ENCODE measurements at places on chromosomes 2 and 18.

DNA sequence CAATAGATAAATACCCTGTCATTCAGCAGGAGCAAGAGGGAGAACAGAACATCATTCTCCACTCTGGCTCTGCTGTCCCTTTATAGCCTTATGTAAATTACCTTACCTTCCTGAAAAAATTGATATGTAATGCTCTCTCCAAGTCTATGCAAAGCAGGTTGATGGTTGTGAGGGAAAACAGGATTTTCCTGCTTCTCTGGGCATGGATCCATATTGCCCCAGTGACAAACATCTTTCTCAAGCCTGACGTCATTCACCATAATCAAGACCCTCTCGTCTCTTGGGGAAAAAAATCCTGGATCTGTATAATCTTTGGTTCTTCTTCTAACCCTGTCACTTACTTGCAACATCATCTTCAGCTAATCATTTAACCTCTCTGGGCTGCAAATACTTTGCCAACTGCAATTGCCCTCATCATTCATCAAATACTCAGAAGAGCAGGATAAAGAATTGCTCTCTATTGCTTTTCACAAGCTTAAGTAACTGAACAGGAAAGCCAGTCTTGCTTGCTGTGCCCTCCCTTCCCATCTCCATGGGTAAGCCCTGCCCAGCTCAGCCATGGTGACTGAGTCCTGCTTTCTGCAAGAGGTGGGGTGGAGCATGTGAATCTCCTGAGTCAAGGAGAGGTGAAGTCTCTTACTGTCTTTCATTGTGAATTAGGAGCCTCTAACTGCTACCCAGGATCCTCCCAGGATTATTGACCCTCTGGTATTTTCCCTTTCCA lies 123.7 kb upstream of the KLF7 start:
- no peak for DNase-seq

GRCh38 chr2:101842471-101842870 lies 145.0 kb downstream of the MAP4K4 start:
- DNase-seq = no peak

GRCh38 chr2:5022061-5022460 lies 670.1 kb upstream of the SOX11 start:
- DNase-seq = no peak

DNA sequence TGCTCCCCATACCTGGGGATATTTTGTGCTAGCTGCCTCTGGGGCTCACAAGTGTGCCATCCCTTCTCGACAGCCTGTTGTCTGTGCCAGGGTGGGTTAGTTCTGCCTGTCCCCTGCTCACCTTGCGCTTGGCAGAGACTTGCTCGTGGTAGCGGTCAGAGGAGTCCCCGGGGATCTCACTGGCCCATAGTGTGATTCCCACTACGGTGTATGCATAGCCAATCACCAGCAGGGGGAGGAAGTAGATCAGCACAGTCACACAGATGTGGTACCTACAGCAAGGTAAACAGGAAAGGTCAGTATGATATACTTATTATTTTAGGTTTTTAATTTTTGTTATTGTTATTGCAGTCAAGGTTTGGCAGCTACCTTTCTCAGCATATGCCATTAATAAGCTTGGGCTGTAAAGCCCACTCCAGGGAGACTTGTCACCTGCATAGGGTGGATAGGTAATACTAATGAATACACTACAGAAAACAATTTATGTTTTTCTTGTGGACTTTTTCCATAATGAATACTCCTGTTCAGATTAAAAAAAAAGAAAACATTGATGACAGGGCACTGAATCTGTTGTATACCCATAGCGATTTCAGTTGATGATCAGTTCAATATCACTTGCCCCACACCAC lies 95.2 kb downstream of the POLE4 start:
- peak; percentile 32 for DNase-seq

DNA sequence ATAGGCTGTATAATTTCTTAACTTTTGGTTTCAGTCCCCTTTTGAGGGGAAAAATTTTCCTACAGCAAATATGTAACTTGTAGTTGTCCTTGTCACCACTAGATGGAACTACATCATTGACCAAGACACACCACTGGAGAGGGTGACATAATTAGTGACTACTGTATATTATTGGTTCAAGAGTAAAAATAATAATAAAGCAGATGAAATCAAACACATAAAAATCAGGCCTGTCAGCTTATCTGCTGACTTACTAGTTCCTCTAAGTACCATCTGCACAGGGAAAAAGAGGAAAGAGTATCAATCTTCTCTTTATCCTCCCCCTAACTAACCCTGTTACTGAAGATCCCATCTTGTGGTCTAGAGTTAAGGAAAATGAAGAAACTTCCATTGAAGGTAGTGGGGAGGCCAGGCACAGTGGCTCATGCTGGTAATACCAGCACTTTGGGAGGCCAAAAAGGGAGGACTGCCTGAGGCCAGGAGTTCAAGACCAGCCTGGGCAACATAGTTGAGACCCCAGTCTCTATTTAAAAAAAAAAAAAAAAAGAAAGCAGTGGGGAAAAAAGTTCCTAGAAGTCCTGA lies 29.6 kb upstream of the ENOSF1 start:
- peak; percentile 33 for DNase-seq

- DNase-seq = no peak
Observed at GRCh38 chr2:65372619-65373018, 59.8 kb downstream of the SPRED2 start.

- no peak for DNase-seq
Observed at GRCh38 chr18:39843546-39843945, 2111.5 kb upstream of the PIK3C3 start.

DNA sequence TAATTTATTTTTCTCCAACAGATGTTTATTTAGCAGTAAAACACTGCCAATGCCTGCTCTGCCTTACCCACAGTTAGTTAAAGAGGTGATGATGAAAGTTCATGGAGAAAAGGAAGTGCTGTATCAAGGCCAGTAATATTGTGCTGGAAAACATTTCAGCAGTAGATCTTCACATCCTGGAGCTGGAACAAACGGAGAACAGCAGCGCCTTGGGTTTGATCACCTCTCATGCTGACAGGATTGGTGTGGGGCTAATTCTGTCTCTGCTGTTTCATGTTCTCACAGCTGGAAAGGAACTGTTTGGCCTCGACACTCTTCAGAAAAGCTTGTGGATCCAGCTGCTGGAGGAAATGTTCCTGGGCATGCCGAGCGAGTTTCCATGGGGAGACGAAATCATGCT lies 61.5 kb upstream of the RPE start:
- DNase-seq = no peak

- DNase-seq = no peak
Observed at GRCh38 chr2:210654091-210654490, 97.7 kb downstream of the CPS1 start.
